ENCODE measurements at places on chromosomes 11 and 22.

DNA sequence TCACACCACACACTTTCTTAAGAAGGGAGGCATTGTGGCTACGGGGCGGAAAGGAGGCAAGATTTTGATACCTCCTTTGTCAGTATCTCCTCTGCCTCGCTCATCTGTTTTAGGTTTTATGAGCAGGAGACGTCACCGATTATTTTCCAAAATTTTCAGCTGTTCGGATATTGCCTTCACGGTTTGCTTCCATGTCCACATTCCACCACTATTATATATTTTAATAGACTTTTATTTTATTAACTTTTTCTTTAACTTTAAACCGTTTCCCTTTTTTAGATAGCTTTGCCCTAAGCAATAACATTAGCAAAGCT is 33.7 kb upstream of the CREB3L1 start:
- no peak for DNase-seq

DNA sequence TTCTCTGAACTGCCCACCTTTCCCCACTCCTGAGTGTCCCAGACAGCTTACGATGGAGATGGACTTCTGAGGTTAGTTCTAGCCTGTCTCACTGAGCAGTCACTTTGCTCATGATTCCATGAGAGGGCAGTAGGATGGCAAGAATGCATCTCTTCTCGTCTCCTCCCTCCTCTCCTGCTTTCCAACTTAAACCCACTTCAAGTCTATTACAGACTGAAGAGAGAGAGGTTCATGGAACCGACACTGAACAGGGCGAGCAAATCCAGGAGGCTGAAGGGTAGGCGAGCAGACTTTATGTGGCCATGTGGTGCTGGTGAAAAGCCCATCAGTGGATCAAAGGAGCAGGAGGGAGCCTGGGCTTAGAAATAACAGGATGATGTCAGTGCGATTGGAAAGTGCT is 38.6 kb downstream of the CEP164 start:
- DNase-seq: no peak

DNA sequence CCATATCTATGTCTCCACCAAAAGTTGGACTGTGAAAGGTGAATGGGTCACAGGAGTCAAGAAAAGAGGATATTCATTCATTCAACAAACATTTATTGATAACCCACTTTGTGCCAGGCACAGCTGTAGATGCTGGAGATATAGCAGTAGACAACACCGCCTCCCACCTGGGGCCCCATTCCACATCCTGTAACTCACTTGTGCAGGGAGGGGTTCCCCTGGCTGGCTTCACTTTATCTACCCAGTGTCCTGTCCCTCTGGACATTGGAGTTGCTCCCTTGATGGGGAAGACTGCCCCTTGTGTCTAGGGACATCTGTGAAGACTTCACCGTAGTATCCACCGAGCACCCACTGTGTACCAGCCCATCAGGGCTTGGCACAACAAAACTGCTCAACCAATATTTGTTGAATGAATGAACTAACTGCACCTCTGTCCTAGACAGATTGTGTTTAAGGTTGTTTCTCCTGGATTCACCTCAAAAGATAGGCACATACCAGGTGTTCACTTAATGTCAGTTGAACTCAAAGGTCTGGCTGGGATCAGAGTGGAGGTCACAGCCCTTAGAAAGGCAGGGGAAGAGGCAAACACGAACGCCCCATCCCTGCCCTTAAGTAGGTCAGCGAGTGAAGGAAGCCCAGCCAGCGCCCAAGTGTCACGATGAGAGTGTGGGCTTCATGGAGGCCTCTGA is 1.4 kb upstream of the OVOL1 start:
- DNase-seq: no peak

DNA sequence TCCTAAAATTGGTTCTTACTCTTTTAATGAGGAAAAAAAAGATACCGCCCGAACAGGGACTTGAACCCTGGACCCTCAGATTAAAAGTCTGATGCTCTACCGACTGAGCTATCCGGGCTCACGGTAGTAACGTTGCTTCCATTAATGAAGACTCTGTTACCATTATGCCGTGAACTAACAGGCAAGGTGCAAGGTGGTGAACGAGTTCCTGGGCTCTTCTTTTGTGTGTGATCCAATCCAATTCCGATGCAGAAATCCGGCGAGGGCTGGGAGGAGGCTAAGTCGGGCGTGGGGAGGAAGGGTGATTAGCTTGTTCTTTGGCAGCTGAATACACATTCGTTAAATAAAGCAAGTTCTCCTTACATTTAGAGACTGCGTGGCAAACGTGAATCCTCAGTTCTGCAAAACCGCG is 49.0 kb downstream of the OR4D9 start:
- DNase-seq: peak; percentile 77

DNA sequence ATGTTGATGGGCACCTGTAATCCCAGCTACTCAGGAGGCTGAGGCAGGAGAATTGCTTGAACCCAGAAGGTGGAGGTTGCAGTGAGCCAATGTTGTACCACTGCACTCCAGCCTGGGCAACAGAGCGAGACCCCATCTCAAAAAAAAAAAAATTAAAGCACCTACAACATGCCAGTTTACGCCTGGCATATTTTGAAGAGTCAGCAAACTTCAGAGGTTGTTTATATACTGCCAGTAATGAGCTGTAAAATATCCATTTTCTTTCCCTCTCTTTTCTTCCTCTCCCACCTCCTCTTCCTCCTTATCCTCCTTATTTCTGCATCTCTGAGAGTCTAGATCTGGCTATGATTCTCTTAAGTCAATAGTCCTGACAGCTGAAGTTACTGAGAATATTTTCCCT is 556.5 kb upstream of the LARGE1 start:
- DNase-seq: no peak

DNA sequence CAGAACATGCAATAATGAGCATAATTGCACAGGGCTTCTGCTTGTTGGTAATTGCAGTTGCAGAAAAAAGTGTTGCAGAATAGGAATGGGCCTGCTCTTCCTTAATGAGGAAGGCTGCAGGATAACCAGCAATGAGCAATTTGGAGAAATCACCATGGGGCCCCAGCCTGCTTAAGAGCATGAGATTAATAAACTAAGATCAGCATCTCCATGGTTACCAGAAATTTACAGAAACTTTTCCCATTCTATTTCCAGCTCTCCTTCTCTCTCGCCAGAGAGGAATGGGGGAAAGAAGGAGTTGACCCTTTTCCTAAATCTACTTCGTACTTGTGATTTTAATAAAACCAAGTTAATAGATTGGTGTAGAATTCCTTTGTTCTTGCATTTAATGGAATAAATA is 80.9 kb upstream of the CSNK2A3 start:
- no peak for DNase-seq

Data from NCI-H1417 (cell line).